ENCODE measurements at places on chromosomes 1 and 21.

DNA sequence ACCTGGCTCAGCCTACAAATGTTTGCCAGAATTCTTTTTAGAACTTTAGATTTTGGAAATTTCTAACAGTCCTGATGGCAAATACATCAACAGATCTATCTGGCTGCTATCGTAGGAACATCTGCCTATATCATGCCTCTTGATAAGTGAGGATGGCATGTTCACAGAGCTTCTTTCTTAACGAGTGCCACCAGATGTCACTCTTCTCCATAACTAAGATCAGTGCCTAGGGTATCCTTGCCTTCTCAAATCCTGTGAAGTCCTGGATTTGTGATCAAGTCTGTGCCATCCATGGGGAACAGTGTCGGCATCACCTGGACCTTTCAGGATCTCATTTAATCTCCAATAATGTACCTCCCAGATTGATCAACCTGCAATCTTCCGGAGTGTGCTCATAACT lies 36.5 kb upstream of the CD5L start:
- no peak for DNase-seq

- DNase-seq, result no peak
These were observed 13.3 kb upstream of the CHI3L2 start for GRCh38 chr1:111214074-111214801.

GRCh38 chr1:47444562-47445465 lies 7.0 kb downstream of the FOXD2 start:
- peak; percentile 52 for DNase-seq

- no peak for DNase-seq
These were observed 14.2 kb downstream of the PTPN14 start for GRCh38 chr1:214537219-214537618.

DNA sequence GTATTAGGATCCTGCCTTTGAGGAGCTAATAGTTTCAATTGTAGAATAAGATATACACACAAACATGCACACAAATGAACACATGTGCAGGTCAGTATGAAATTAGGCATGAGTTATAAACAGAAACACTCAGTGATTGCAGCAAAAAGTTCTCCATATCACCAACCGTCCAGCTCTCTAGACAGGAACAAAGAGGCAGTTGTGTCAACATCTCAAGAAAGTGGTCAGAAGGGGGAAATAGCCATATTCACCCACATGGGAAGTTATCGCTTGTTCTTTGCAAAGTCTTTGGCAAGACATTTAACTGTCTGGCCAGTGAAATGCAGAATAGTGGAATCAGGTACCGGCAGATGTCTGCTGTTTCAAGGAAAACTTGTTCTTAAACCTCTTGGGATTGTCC lies 29.4 kb upstream of the PIGC start:
- DNase-seq, result no peak

Measured in Right ventricle myocardium superior (tissue), 1 donor.